ENCODE measurements at places on chromosomes 12 and 14. TPM values are rescaled to one million over a fixed set of nuclear protein-coding genes. Genes with fewer than 3 reads are reported as not detected.

Gene SSTR1
- not detected for total RNA-seq

Gene GON7
- total RNA-seq: 5.0 TPM

Gene TMEM132C
- 26.0 TPM for total RNA-seq

Gene POLR3B
- total RNA-seq: 10.9 TPM

Gene PROX2
- not detected for total RNA-seq

Gene C14orf132
- 40.6 TPM for total RNA-seq

Gene NINJ2
- total RNA-seq: 0.69 TPM

Gene SERPINA1
- total RNA-seq: 1.2 TPM

Gene SLC4A8
- total RNA-seq: 17.5 TPM

Gene UTP20
- 18.4 TPM for total RNA-seq

Gene FOXJ2
- 16.7 TPM for total RNA-seq

Gene SDS
- total RNA-seq: not detected

DNA sequence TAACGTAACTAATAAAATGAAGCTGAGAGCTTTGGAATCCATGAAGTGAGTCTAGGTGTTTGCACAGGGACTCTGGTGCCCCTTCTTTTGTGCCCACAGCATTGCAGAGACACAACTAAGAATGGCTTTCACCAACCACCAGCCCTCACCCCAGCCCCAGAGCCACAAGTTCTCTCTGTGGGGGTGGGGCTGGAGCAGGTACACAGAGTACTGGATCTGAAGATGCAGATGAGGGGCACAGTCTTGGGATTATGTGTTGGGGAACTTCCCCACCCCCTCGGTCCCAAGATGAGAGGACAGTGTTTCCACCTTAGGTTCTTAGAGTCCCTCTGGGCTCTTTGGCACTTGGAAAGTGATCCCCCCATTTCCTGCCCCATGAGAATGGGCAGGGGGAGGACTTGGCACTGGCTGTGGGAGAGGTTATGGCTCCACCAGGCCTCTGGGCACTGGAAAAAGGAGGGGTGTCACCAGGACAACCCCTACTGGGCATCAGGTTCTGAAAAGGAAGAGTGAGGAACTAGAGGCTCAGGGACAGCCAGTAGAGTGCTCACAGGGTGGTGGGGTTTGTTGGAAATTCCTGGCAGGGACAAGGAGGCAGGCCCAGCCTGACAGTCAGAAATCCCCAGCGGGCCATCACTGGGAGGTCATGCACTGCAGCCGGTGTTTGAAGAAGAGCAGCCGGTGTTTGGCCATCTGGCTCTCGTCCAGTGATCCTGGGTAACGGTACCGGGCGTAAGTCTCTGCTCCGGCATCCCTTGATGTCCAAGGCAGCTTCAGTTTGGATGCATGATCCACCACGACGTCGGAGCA lies 6.7 kb downstream of the B4GALNT1 start:
- no peak for DNase-seq

- DNase-seq: no peak
Measured at GRCh38 chr12:6796576-6796975, 7.2 kb downstream of the CD4 start.

GRCh38 chr12:10189653-10190052 lies 10.8 kb downstream of the TMEM52B start:
- DNase-seq: no peak

DNA sequence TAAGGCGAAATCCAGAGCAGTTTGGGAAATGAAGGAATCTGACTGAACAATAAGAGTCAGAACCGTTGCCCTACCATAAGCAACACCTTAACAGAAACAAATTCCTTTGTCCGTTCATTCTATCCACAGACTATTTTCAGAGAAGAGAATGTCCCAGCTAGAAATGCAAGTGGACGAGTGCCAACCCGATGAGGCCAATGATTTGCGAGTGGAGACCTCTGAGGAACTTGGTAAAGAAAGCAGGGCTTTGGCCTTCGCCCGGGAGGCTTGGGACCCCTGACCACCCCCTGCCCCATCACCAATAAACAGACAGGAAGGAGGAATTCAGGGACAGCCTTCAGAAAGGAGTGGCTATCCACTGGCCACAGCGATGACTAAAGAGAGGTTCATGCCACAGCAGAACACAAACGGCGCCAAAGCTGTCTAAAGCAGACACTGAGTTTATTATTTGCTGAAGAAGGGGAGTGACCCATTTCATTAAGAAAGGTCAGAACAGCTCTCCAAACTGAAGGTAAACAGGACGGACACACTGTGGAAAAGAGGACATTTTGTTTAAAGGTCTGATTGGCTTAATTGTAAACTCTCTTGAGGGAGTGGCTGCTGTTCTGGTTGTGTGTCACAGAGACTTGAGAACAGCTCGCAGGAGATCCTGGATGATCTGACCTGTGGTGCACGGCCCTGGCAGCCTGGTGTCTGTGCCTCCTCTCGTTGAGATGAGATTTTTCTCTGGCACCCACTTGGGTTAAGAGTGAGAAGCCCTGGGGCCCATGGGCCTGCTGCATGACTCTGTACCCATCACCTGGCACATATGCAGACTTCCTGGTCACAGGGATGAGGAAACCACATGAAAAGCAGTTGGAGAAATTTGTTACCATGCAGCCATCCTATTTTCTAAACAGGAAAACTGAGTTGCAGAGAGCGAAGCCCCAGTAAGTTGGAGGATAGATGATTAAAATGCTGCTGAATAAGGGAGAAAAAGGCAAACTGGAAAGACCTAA lies 142.0 kb upstream of the PZP start:
- no peak for DNase-seq

DNA sequence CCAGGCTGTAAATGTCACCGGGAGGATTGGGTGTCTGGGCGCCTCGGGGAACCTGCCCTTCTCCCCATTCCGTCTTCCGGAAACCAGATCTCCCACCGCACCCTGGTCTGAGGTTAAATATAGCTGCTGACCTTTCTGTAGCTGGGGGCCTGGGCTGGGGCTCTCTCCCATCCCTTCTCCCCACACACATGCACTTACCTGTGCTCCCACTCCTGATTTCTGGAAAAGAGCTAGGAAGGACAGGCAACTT lies 1.3 kb downstream of the GAPDH start:
- no peak for DNase-seq

- DNase-seq: no peak
Measured at GRCh38 chr12:5348057-5348456, 83.9 kb upstream of the NTF3 start.

GRCh38 chr12:50678650-50679365 lies 85.1 kb upstream of the ATF1 start:
- no peak for DNase-seq

- DNase-seq: no peak
Measured at GRCh38 chr12:119208626-119209061, 29.9 kb downstream of the HSPB8 start.

DNA sequence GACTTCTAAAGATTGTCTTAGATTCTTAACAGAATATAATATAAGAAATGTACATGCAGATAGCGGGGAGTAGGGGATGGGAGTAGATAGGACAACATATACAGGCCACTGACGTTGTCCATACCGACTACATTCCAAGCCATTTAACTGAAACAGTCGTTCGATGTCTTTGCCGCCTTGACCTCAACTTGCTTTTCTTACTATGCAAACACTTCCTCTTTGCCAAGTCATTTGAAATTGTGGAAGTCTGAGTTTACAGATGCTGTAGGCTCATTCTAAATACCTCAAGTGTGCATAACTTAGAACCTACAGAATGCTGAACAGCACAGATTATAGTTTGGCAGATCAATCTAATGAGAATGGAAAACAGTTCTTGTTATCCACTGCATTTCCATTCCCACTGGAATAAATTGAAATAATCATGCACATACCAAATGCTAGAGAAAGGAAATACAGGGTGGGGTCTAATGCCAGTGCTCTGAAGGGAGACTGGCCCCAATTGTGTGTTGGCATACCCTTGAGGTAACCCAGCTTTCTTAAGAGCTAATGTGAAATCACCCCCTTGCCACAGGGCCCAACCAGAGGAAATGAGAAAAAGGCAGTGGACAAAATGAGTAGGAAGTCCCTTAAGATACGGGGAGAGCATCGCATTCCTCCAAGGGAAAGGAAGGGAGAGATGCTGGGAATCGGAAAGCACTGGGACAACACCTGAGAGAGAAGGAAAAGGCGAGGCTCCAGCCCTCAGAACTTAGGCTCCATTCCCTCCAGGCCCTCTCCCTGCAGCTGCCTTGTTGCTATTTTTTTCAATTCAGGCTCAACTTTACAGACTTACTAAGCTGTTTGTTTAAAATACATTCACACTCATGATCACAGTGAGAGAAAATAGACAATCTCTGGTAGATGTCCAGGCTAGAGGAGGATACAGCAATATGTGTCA lies 380.9 kb upstream of the TMTC1 start:
- DNase-seq: no peak

DNA sequence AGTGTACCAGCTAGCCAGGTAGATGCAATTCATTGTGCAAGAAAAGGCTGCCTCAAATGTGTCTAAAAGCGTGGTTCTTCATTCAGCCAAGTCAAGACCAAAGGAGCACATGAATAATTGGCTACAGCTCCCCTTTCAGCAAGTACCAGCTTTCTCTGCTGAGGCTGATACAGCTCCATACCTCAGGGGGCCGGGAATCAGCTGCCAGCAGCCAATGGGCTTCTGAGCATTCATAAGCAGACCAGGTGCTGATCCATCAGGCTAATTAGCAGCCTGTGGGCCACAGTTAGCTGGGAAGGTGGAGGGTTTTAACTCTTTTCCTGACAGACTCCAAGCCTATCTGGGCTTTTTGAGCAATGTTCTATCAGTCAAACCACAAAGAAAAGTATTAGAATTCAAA lies 264.7 kb downstream of the APAF1 start:
- no peak for DNase-seq

- no peak for DNase-seq
Measured at GRCh38 chr12:124675881-124676713, 108.7 kb upstream of the NCOR2 start.

GRCh38 chr12:124492879-124493808 lies 74.3 kb downstream of the NCOR2 start:
- no peak for DNase-seq

DNA sequence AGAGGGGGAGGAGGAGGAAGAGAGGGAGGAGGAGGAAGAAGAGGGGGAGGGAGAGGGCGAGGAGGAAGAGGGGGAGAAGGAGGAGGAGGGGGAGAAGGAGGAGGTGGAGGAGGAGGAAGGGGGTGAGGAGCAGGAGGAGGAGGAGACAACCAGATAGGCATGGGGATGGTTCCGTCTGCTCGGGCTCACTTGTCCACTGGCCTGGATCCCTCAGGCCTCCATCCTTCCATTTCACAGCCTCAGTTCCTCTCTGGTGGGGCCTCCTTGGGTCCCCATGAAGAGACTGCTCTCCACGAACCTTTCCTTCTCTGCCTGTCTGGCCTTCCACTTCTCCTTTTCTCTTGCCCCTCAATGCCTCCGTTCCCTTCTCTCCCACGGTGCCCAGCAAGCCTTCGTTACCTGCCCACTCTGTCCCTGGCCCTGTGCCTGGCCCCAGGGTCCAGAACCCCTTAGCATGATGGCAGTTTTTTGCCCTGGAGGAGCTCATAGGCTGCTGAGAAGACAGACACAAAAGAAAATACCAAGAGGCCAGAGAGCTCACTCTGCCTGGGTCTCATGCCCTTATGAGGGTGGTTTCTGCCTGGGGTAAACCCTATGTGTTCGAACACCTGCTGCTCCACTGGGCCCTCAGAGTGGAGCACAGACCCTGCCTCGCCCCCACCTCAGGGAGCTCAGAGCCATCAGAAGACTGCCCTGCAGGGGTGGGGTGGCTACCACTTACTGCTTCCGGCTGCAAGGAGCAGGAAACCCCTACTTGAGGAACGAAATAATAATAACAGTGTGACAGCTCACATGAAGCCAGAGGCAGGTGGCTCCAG lies 11.7 kb upstream of the CACNA2D4 start:
- DNase-seq: no peak

DNA sequence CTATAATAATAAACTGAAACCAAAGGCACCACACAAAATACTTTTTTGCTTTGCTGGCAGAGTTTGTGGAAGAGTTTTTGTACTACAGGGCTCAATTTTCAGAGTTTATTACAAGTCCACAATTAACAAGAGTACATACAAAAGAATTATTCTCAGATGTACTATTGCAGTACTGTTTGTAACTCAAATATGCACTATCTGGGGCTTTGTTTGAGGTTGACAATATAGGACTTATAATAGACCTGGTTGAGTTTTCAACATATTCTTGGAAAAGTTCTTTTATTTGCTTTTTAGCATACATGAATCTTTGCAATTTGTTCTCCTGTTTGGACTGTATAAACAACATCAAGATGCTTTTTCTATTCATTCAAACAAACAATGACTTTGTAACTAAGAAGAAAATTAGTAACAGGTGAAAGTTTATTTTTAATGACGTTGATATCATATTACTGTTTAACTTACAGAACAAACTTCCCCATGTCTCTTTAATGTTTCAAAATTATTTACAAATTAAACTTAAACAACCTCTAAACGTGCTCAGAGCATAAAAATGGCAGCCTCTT lies 407.4 kb upstream of the PRICKLE1 start:
- DNase-seq: no peak

DNA sequence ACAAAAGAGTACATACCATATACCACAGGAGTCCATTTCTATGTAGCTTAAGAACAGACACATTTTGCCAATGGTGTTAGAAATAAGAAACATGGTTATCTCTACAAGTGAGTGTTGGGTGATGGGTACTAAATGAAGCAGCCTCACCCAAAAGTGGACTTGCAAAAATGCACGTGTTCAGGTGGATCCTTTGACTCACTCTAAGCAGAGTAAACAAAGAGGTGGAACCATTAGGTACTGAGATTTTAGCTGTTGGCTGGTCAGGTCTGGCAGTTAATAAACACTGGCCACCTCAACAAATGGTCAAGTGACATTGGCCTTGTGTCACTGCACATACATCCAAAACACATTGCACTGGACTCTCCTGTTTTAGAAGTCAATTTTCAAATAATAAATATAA lies 27.6 kb downstream of the EVL start:
- DNase-seq: no peak

DNA sequence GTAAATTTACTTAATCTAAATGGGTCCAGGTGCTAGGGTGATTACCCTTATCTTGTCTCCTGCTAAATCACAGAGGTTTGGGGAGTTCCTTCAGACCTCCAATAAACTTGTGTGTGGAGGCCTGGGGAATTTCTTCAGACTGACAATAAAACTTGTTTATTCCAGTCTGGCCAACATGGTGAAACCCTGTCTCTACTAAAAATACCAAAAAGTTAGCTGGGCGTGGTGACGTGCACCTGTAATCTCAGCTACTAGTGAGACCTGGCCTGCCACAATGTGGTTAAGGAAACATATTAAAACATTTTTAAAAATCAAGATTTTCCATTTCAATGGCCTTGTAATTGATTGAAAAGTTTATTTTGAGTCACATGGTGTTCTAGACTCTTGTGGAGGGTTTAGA lies 126.9 kb upstream of the FGD4 start:
- DNase-seq: no peak

DNA sequence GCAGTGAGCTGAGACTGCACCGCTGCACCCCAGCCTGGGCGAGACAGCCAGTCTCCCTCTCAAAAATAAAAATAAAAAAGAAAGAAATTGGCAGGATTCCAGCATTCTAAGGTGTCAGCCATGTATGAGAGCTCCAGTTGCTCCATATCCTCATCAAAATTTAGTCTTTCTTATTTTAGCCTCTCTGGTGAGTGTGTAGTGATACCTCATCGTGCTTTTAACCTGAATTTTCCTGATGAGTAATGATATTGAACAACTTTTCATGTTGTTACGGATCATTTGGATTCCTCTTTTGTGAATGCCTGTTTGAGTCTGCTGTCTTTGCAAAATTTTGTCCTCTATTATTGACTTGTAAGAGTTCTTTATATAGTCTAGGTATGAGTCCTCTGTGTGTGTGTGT lies 28.5 kb downstream of the CCDC60 start:
- no peak for DNase-seq
